ENCODE measurements at places on chromosomes 5 and 9.

DNA sequence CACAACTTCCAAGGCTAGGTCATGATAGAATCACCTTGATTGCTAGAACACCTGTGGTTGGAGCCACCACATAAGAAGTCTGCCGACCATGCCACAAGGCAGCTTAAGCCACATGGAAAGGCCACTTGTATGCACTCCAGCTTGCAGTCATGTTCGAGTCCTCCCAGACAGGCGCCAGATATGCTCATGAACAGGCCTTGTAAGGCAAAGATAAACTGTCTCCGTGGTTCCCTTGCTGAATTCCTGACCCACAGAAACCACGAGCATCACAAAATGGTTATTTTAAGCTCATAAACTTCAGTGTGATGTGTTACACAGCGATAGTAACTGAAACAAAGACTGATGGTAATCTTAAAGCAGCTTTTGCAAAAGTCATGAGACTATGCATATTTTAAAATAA lies 188.4 kb upstream of the DAPK1 start:
- DNase-seq, result no peak

- DNase-seq, result no peak
These were observed 29.3 kb upstream of the OBP2B start for GRCh38 chr9:133238272-133238850.

- no peak for DNase-seq
These were observed 142.3 kb downstream of the BNC2 start for GRCh38 chr9:16728137-16728508.

DNA sequence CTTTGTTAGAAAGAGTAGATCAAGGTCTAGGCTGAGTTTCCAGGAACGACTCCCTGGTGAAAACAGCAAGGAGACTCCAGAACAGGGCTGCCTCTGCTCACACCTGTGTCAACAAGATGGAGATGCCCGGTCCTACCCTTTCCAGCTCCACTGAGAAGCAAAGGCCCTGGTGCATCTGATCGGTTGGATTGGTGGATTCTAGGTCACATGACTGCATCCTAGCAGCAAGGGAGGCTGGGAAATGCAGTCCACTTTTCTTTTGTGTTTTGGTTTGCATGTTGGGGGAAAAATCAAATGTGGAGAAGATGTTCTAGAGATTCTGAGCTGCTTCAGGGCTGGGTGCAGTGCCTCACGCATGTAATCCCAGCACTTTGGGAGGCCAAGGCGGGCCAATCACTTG lies 82.0 kb upstream of the TRIO start:
- DNase-seq, result no peak

DNA sequence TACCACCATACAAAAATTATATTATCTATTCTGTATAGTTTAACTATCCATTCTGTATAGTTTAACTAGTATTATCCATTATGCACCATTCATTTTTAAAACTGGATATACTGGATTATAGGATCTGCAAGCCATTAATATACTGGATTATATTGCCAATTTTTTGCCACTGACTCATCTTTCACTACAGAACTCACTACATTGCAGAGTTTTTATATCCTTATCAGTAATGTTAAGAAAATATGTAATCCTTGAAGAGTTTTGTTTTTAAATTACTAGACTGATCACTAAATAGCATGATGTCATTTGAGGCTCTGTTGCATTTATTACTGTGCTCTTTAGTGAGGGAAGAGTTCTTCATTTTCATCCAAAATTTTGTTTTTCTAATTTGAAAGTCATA lies 109.8 kb upstream of the SNX2 start:
- no peak for DNase-seq

- no peak for DNase-seq
These were observed 65.4 kb upstream of the ARAP3 start for GRCh38 chr5:141747152-141748141.

- DNase-seq, result no peak
These were observed 2.3 kb downstream of the LCNL1 start for GRCh38 chr9:136985027-136985602.

DNA sequence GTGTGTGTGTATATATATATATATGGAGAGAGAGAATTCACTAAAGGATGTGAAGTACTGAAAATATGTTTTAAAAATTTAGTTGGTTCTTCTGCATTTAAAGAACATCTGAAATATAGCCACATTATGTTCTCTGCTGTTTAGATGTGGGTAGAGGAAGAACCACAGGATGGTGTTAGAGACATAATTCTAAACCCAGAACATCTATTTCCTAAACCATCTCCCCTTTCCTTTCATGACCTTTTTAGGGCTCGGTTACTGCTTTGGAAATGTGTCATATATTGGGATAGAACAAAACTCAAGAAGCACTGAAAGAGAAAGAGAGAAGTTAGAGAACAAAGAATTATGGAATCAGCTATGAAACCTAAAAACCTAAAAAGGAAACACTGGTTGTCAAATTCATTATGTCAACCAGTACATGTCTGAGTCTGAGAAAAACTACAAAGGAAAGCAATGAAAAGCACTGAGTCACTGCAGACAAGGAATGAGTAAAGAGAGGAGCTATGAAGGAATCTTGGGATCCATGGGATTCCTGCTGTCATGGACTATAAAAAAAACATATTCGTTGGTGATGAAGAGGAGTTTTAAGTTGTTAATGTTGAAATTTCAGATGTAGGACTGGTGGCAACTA lies 28.4 kb downstream of the SLC12A2 start:
- no peak for DNase-seq

DNA sequence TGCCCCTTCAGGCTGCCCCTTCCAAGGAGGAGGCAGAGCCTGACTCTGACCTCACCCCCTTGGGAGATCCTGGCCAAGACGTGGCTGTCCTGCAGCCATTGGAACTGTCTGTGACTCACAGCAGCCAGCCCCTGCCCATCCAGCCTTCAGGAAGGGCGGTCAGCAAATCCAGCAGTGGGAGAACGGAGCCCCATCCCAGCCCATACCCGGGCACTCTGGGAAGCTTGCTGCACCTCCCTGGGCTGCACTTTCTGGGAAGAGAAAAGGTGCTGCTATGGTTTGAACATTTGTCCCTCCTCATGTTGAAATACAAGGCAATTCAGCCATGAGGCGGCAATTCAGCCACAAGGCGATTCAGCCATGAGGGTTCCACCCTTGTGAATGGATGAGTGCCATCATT lies 24.4 kb downstream of the CCDC187 start:
- no peak for DNase-seq

DNA sequence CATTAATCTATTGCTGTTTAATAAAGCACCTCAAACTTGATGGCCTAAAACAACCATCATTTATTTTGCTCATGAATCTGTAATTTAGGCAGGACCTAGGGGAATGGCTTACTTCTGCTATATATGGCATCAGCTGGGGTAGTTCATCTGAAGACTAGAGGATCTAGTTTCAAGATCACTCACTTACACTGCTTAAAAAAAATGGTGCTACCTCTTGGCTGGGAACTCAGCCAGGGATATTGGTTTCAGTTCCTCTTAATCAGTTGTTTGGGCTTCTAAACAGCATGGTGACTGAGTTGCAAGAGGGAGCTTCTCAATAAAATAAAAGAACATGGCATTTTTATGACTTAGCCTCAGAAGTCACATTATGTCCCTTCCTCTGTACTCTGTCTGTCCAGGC lies 142.0 kb downstream of the FAM114A2 start:
- DNase-seq, result no peak

DNA sequence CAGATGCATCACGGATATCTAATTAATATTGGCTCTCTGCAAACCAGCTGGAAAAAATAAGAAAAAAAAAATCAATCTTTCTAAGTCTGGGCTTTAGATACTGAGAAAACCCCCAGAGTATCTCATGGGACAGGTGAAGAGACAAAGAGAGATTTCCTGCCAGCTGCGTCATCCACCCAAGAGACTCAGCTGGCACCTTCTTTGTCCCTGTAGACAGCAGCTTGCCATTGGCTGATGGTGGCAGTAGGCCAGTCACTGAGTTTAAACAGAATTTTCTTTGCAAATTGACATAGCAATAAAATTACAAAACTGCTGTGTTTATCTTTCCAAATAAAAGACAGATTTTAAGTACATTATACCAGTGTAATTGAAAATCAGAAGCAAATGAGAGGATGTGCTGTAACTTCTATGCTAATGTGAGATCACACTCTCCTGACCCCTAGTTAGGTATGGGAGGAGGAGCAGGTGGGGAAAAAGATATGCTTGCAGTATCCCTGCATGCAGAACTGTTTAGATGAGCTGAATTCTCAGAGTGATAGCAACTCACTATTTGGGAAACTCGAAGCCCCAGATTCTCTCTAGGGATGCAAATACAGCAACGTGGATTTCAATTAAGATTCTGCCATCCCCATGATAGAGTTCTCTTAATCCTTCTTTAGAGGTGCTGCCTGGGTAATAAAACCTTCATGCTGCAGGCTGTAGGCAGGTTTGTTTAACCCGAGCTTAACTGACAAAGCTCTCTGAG lies 72.2 kb downstream of the NMUR2 start:
- no peak for DNase-seq

DNA sequence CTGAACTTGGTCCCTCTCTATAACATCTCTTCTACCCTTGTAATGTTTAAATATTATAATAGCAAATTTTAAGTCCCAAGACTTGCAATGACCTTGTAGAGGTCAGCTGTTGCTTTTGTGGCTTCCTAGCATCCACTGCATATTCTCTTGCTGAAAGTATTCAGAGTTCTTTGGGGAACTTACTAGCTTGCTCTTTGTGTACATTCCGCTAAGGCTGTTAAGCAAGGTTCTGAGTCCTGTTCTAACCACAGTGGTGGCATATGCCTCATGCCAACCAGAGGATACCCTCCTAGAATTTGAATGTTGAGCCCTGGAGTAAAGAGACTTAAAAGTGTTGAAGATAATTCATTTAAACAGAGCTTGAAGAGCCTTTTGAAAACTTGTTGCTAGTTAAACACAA lies 570.9 kb downstream of the TLE1 start:
- DNase-seq, result no peak

DNA sequence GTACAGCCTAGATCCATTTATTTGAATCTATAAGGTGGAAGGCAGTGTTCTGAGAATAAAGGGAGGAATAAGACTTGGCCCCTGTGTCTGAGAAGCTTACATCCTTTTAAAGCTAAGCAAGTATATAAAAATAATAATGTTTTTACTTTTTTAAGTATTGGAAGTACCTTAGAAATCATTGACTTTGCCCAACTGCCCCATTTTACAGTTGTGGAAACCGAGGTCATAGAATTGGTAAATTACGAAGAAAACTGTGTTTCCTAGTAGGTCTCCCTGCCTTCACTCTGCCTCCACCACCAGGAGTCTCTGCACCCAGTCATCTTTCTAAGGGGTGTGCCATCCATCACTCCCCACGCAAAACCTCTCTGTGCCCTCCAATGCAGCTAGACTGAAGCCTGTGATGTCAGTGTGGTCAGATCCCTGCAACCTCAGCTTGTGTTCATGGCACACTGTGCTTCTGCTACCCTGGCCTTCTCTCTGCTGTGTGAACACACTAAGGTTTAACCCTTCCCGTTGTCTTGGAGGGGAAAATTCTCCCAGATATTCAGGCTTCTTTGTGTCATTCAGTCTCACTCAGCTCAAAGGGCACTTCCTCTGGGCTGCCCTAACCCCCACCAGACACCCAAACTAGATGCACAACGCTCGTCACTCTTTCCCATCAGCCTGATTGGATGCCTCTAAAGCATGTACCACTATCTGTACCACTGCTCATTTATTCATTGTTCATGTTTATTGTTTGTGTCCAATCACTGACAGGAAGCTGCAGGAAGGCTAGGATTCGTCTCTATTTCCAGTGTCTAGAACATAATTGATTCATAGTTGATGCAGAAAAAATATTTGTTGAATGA lies 18.2 kb downstream of the ADRB2 start:
- no peak for DNase-seq

- no peak for DNase-seq
These were observed 272.7 kb downstream of the ADAMTSL1 start for GRCh38 chr9:18746631-18747030.

- no peak for DNase-seq
These were observed 25.9 kb downstream of the CTSL start for GRCh38 chr9:87751868-87752267.

DNA sequence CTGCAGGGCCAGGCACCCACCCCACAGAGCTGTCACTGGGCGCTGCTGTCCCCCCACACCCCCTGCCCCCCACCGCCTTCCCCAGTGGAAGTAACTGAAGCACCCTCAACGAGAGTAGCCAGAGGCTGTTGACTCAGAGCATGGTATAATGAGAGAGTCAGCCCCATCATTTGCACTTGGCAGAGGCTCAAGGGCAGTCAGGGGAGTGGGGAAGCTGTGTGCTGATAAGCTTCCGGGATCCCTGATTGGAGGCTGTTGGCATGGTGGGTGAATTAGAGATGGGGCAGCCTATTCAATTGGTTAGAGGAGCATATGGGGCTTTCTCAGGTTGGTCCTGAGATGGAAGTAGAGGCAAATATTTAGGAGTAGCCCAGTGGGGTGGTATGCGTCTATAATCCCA lies 77.1 kb upstream of the GOLM1 start:
- no peak for DNase-seq

- DNase-seq, result no peak
These were observed 27.3 kb downstream of the MAPKAP1 start for GRCh38 chr9:125679597-125680189.

DNA sequence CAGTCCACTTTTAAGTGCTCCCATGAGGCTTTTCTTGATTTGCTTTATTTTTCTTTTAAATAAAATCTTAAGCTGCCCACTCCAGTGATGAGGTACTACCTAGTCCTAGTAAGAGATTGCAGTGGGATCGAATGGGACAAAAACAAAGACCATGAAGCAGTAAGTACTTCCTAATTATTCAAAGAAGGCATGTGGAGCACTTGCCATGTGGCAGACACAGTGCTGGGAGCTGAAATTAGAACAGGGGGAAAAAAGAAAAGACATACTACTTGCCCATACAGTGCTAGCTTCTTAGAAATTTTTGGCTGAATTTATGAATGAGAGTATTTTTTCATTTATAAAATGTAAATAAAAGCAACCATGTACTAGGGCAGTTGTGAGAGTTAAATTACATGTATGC lies 239.9 kb upstream of the TNC start:
- no peak for DNase-seq

GRCh38 chr5:32150366-32150765 lies 23.8 kb downstream of the GOLPH3 start:
- no peak for DNase-seq

DNA sequence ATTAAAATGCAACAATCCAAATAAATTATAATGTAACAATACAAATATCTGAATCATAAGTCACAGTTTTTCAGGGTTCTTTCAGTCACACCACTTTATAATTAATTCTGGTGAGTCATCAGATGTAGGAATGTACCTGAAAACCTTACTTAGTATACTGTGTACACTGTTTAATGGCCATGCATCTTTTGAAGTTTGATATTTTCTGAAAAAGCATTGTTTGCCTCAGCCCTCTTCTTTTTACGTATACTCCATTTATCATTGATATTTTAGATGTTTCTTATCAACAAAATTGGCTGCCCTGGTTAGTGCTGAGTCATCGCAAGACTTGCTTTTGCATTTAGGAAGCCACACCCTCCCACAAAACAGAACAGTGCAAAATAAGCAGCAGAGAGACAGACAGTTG lies 218.6 kb downstream of the PJA2 start:
- DNase-seq, result no peak

DNA sequence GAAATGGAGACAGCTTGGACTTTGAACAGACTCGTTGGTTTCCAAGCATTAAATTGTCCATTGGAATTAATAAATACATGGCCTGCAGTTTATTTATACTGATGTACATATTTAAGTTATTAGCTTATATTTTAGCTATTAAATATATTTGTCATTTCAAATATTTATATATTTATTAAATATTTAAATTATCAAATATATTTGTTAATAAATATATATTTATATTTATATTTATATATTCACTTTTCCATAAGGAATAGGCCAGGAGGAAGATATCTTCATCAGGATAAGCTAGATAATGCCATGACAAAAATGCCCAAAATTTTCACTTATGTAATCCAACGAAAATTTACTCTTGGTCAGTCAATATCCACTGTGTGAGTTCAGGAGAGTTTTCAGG lies 229.9 kb downstream of the ZNF608 start:
- DNase-seq, result no peak

- no peak for DNase-seq
These were observed 825.9 kb upstream of the GRAMD2B start for GRCh38 chr5:125597338-125597737.

Measured in stimulated activated CD4-positive, alpha-beta T cell treated with anti-CD3 and anti-CD28 coated beads, Interleukin-15, amount 100 ng/mL, for 1 hour (primary cell).